ENCODE measurements at places on chromosomes 2 and 18.

GRCh38 chr18:45463451-45463850 lies 151.8 kb upstream of the SLC14A2 start:
- DNase-seq = no peak

DNA sequence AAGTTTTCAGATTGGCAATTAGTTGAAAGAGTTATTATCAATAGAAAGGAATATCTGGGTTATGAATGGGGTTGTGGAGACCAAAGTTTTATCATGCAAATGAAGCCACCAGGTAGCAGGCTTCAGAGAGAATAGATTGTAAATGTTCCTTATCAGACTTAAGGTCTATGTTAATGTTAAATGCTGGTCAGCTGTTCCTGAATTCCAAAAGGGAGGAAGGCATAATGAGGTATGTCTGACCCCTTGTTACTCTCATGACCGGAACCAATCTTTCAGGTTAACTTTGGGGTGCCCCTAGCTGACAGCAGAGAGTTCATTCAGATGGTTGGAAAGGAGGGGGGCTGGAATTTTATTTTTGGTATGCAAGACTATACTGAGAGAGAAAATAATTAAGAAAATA lies 47.9 kb downstream of the RIT2 start:
- DNase-seq = no peak

DNA sequence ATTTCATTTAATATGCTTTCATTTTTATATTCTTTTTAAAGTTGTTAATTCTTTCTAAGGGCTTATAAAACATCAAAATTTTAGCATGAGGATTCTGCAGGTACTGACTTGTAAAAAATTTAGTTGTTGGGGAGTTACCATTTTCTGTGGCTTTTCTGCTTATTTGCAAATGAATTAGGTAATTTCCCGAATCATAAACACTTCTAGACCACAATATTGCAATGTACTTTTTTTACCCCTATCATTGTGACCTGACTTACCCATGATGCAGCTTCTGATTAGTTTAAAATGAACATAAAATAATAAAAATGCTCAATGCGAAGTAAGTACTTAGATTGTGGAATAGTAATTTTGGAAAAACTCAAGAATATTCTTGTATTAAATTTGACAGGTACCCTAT lies 11.4 kb downstream of the ARL6IP6 start:
- no peak for DNase-seq

DNA sequence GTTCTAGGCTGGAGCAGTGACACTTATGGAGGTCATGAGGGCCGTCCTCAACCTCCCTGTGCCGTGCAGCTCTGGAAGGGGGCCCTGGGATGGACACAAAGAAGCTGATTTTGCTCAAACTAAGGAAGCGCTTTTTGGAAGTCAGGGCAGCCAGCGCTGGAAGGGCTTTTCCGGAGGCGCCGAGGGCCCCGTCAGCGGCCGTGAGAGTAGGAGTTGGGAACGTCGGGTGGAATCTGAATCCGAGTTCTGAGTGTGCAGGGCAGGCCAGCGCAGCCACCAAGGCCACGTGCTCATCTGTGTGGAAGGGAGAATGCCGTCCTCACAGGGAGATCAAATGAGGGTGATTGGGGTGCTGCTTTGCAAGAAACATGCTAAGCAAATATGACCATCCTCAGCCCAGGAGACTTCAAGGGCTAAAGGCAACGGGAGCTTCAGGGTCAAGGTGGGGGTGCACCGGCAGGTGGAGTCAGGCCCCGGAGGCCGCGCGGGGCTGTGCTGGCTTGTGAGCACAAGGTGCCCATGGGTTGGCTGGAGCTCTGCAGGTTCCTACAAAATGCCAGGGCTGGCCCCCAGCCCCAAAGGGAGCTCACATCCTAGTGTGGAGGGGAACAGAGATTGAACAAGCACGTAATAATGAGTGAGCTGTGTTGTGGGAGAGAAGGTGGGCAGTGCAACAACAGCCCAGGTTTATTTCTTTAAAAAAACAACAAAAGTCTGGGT lies 70.4 kb upstream of the HPCAL1 start:
- no peak for DNase-seq

DNA sequence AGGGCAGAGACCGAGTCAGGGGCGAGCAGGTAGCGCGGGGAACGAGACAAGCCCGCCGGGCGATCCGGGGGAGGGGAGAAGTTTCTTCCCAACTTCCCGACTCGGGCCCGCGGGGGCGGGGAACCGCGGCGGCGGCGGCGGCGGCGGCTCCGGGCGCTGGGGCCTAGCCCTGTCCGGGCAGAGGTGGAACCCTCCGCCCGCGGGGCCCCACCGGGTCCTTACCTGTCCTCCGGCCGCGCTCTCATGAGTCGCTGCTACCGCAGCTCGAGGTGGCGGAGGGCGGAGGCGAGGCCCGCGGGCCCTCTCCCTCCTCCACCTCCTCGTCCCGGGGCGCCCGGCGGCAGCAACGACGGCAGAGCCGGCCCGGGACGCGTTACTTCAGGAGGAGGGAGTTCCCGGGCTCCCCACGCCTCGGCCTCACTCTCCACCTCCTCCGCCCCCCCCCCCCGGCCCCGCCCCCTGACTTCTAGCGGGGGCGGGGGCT lies at the start of gene YES1:
Gene YES1, minus strand, starts transcription at position 351 of the 484 bp plus-strand sequence. CDS start 55,415 bp downstream, outside the sequence.
- no peak for DNase-seq

DNA sequence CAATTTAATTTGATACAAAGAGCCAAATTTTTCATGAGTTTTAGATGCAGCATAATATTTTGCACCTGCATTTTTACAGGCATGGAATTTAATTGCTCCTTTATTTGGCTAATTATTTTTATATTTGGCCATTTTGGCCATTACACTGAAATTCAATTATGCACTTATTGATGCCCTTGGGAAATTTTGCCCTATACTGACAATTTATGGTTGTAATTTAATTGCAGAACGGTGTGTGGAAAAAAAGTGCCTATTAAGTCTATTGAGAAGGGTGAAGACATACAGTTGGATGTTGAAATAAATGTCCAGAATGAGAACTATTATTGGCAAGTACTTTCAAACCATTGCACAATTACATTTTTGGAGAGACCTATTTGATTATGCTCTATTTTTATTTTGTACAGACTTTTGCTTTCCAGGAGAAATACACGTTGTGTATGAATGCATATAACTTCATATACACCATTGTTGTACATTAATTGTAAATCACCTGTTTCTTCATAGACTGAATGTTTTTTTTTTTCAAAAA lies 1319.3 kb upstream of the CDH2 start:
- DNase-seq = no peak

- no peak for DNase-seq
These were observed 10.5 kb downstream of the CNGA3 start for GRCh38 chr2:98356729-98357128.

DNA sequence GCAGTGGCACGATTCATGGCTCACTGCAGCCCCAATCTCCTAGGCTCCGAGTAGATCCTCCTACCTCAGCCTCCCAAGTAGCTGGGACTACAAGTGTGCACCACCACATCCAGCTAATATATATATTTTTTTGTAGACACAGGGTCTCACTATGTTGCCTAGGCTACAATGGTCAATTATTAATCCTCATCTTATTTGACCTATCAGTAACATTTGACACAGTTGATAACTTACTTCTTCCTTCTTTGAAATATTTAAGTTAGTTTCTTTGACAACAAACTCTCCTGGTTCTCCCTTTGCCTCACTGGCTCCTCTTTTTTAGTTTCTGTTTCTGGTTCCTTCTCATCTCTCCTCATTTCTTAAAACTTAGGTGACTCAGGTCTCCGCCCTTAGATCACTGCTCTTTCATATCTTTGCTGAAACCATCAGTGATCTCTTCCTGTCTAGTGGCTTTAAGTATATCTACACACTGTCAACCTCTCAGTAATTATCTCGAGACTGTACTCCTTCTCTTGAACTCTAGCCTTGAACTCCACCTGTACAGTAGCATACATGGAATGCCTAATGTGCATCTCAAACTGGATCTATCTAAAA lies 11.5 kb downstream of the PGAP1 start:
- DNase-seq = no peak

DNA sequence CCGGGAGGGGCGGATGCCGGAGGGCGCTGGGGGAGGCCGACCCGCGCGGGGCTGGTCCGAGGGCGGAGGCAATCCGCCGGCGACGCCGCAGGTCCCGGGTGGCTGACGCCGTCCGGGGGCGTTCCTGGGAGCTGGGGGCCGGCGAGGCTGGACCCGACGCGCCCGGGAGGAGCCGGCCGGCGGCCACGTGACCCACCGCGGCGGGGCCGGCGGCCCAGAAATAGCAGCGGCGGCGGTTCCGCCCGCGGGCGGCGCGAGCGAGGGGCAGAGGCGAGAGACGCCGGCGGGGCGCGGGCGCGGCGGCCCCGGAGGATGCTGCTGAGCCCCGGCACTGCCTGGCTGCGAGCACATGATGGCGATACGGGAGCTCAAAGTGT lies at the start of gene RAB31:
Gene RAB31, plus strand, starts transcription at position 245 of the 377 bp plus-strand sequence. Its CDS starts 105 bp downstream, at position 350.
- peak; percentile 64 for DNase-seq

GRCh38 chr2:225056330-225057073 lies 14.2 kb upstream of the DOCK10 start:
- DNase-seq = no peak

- DNase-seq = no peak
These were observed 13.5 kb upstream of the CNOT11 start for GRCh38 chr2:101238930-101239759.

GRCh38 chr2:100976645-100977391 lies 25.3 kb upstream of the RPL31 start:
- no peak for DNase-seq

GRCh38 chr2:232239951-232240681 lies 138.4 kb upstream of the ALPP start:
- DNase-seq = no peak

DNA sequence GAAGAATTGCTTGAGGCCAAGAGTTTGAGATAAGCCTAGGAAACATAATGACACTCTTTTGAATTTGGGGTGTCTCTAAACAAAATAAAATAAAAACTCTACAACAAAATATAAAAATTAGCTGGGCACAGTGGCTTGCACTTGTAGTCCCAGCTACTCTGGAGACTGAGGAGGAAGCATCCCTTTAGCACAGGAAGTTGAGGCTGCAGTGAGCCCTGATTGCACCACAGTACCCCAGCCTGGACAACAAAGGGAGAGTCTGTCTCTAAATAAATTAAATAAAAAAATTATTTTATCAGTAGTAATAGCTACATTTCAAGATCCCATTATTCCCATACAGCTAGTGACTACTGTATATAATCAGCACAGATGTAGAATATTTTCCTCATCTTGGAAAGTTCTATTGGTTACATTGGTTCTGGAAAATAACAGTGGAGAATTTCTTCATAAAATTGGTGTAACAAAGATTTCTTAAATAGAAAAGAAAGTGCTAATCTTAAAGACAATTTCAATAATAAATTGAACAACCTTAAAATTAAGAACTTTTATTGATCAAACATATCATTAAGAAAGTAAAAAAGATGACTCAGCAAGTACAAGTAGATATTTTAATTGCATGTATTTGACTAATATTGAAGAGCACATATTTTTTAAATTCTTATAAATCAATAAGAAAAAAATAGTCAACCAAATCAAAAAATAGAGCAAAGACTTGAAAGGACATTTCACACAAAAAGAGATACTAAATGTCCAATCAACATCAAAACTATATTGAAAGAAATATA lies 90.4 kb upstream of the KYNU start:
- no peak for DNase-seq

DNA sequence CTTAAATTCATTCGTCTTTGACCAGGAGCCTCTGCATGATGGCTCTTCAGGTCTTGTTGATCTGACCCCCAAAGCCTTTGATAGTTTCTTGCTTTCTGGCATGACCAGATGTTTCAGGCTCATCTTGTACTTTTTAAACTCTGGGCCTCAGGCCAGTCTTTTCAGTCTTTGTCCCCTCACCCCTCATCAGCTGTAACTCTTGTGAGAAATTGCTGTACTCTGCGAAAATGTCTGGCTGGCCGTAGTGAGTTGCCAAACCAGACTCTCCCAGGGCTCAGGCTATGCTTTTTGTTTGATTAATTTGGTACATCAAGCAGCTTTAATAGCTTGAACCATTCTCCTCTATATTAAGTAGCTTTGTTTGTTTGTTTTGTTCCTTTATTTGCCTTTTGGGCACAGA lies 75.9 kb downstream of the BABAM2 start:
- no peak for DNase-seq

DNA sequence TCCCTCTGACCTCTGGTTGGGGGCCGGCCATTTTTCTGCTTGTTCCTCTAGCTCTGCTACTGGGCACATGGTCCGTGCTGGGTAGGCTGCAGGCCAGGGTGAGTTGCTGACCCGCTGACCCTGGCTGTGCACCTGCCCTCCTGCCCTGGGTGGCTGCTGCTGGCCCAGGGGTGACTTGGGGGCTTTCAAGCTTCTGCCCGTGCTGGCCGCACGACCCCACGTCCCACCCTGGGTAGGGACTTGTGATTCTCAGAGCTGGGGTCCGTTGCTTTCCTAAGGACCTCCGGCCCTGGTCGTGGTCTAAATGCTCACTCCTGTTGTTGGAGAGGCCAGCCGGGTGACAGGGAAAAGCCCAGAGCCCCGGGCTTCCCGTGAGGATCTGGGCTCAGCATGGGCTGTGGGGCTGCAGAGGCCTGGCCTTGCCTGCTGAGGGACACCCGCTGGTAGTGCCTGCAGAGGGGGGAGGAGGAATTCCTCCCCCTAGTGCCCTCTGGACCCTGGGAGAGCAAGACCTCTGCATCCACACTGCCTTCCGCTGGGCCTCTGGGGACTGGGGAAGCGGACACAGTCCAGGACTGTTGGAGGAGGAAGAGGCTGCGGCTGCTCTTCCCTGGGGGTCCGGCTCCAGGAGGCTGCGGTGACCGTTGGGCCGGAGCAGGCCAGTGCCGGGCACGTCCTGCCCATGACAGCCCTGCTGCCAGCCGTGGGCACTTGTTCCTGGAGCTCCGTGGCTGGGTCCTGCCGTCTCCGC lies 6.3 kb upstream of the GAL3ST2 start:
- no peak for DNase-seq

GRCh38 chr2:105237045-105237765 lies 4.3 kb upstream of the GPR45 start:
- DNase-seq = no peak

- DNase-seq = no peak
These were observed 2.4 kb upstream of the SOX11 start for GRCh38 chr2:5689750-5690149.

DNA sequence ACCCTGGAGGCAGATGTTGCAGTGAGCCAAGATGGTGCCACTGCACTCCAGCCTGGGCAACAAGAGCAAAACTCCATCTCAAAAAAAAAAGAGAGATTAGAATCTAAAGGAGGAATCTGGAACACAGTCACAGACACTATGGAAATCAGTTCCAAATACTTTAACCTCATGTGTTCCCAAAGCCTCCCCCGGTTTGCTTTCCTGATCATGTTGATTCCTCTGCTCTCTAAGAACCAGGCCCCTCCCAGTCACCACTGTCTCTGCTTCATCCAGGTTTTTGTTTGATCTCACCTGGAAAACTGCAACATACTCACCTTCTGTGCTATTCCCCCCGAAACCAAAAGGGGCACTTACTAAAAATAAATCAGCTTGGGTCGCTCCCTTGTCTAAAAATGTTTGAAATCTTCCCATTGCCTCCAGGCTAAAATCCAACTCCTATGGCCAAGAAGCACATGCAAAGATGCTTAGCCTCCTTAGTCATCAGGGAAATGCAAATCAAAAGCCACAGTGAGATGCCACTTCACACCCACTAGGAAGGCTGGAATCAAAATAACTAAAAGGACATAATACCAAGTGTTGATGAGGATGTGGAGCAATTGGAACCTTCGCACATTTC lies 6.2 kb upstream of the NEU2 start:
- DNase-seq = no peak

GRCh38 chr2:15852811-15853210 lies 87.5 kb upstream of the MYCN start:
- no peak for DNase-seq

- no peak for DNase-seq
These were observed 201.5 kb downstream of the MTX2 start for GRCh38 chr2:176470713-176471112.

GRCh38 chr2:27720004-27720551 lies 51.4 kb upstream of the MRPL33 start:
- DNase-seq = no peak

- no peak for DNase-seq
These were observed 28.2 kb upstream of the IL1R1 start for GRCh38 chr2:102114290-102114721.

All from nucleus accumbens (tissue), 56 donors.